Aorta (tissue), 5 donors: ENCODE measurements at places on chromosomes 4 and X. TPM values are rescaled to one million over a fixed set of nuclear protein-coding genes. Genes with fewer than 3 reads are reported as not detected.
A peak's percentile ranks its signal among the peaks of the same experiment; 100 is the strongest.

Gene XAGE1A
- not detected for total RNA-seq

Gene OPRPN
- not detected for total RNA-seq

Gene BRS3
- total RNA-seq = not detected

Gene NPY2R
- total RNA-seq = 0.09 TPM

Gene IL21
- not detected for total RNA-seq

Gene SMR3B
- not detected for total RNA-seq

Gene DDX53
- not detected for total RNA-seq

Gene SLC4A4
- 6.2 TPM for total RNA-seq

Gene MTNR1A
- total RNA-seq = not detected

DNA sequence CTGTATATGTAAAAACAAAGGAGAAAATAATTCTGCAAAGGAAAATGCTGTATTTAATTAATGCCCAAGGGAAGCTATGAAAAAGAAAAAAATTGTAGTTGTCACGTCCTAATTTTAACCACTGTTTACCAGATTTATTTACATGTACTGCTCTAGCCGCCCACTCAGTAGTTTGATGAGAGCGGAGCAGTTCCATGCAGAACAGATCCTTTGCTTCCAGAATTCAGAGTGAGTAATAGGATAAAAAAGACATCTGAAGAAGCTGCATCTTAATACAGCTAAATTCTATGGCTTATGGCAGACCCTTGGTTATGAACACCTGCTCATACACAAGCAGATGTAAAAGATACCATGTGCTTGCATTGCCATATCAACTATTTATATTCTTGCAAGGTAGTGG is 287.0 kb downstream of the GASK1B start:
- no peaks in the 10 kb centered on the region for H3K27me3 ChIP-seq
- no peaks in the 10 kb centered on the region for H3K36me3 ChIP-seq
- H3K4me1 ChIP-seq = no peaks in the 10 kb centered on the region
- H3K4me3 ChIP-seq = no peak overlapping the region
- H3K27ac ChIP-seq = no peak overlapping the region

GRCh38 chr4:2939383-2940243 is 23.6 kb downstream of the NOP14 start:
- no peaks in the 10 kb centered on the region for H3K4me1 ChIP-seq
- H3K27ac ChIP-seq = no peak overlapping the region
- no peaks in the 10 kb centered on the region for H3K27me3 ChIP-seq
- no peaks in the 10 kb centered on the region for H3K36me3 ChIP-seq

DNA sequence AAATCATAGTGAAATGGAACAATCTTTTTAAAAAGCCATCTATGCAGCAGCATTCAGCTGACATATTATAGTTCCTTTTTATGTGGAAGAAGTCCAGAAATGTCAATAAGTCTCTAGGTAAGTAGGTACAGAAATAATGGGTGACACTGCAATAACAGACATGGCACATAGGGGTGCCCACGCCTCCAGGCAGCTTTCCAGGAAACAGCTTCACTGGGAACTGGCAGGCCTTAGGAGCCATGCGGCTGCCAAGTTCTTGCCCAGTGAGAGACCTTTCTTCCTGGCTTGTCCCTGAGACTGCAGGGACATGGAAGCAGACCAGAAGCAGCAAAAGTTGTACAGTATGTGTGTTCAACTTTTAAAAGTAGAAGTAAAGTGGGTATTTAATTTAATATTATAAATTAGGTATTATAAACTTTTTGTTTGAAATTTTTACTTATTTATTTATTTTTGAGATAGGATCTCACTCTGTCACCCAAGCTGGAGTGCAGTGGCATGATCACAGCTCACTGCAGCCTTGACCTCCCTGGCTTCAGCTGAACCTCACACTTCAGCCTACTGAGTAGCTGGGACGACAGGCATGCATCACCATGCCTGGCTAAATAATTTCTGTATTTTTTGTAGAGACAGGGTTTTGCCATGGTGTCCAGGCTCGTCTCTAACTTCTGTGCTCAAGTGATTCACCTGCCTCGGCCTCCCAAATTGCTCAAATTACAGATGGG is 12.1 kb upstream of the ETNPPL start:
- no peak overlapping the region for H3K27ac ChIP-seq
- H3K27me3 ChIP-seq = no peaks in the 10 kb centered on the region
- no peaks in the 10 kb centered on the region for H3K36me3 ChIP-seq
- H3K4me1 ChIP-seq = no peaks in the 10 kb centered on the region

GRCh38 chr4:120692964-120693363 is 229.6 kb downstream of the PRDM5 start:
- DNase-seq = no peak
- no peaks in the 10 kb centered on the region for H3K36me3 ChIP-seq
- H3K27me3 ChIP-seq = no peaks in the 10 kb centered on the region

DNA sequence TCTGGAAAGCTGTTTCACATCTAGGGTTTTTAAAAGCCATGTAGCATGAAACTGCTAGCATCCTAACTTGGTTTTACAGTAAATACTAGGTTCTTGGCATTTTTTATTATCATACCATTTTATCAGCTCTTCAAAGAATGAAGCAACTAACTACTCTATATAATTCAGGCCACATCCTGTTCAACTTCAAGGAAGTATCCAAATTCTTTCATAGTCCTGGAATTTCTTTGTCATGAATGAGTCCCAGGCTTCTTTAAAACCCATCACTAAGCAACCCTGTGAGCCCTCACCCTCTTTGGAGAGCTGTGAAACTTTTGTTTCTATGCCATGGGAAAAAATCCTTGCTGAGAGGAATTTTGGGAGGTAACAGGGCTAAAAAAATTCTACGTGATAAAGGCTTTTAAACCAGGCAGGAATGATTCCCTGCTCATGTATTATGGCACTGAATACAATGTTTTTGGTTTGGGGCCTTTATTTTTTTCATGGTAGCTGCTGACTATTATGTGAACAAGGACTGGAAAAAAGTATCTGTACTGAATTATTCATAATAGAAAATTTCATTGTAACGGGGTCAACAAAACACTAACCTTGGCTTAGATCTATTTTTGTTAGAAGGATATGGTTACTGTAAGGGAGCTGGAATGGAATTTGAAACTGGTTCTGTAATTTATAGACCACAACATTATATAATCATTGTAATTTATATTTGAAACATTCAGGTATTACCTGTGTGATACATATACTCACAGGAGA is 164.9 kb downstream of the DCTD start:
- H3K27me3 ChIP-seq = no peaks in the 10 kb centered on the region
- no peak overlapping the region for H3K4me3 ChIP-seq
- no peaks in the 10 kb centered on the region for H3K4me1 ChIP-seq
- H3K27ac ChIP-seq = no peak overlapping the region
- H3K36me3 ChIP-seq = no peaks in the 10 kb centered on the region

DNA sequence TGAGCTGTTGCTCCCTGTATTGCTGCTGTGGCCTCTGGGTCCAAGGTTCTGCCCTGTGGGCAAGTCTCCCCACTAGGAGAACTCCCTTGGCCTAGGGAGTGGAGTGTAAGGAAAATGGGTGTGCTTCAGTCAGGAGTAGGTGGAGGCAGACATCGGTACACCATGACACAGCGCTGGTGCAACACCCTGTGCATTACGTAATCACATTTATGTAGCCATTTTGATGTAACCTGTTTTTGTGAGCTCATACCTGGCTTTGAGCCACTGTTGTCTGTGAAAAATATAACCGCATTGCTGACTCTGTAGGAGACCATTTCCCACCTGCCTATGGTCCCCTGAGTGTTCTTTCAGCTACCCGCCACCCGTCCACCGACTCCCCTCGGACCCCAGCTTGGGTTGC is 700.5 kb upstream of the AGA start:
- H3K4me1 ChIP-seq = no peaks in the 10 kb centered on the region
- no peak for DNase-seq
- no peaks in the 10 kb centered on the region for H3K27me3 ChIP-seq

GRCh38 chrX:11113731-11114130 is 2.6 kb downstream of the HCCS start:
- H3K36me3 ChIP-seq = no peaks in the 10 kb centered on the region
- H3K27me3 ChIP-seq = no peaks in the 10 kb centered on the region
- DNase-seq = no peak
- H3K27ac ChIP-seq = no peak overlapping the region
- no peaks in the 10 kb centered on the region for H3K4me1 ChIP-seq

- H3K36me3 ChIP-seq = no peaks in the 10 kb centered on the region
- H3K27me3 ChIP-seq = no peaks in the 10 kb centered on the region
- no peak overlapping the region for H3K4me3 ChIP-seq
- DNase-seq = no peak
These were observed 116.8 kb downstream of the KLHL4 start for GRCh38 chrX:87634361-87634760.

GRCh38 chr4:184453365-184454160 is 20.8 kb downstream of the IRF2 start:
- H3K4me3 ChIP-seq = no peak overlapping the region
- no peak for DNase-seq
- H3K36me3 ChIP-seq = no peaks in the 10 kb centered on the region
- peak overlapping the region; percentile 14 for H3K27ac ChIP-seq
- no peaks in the 10 kb centered on the region for H3K27me3 ChIP-seq

DNA sequence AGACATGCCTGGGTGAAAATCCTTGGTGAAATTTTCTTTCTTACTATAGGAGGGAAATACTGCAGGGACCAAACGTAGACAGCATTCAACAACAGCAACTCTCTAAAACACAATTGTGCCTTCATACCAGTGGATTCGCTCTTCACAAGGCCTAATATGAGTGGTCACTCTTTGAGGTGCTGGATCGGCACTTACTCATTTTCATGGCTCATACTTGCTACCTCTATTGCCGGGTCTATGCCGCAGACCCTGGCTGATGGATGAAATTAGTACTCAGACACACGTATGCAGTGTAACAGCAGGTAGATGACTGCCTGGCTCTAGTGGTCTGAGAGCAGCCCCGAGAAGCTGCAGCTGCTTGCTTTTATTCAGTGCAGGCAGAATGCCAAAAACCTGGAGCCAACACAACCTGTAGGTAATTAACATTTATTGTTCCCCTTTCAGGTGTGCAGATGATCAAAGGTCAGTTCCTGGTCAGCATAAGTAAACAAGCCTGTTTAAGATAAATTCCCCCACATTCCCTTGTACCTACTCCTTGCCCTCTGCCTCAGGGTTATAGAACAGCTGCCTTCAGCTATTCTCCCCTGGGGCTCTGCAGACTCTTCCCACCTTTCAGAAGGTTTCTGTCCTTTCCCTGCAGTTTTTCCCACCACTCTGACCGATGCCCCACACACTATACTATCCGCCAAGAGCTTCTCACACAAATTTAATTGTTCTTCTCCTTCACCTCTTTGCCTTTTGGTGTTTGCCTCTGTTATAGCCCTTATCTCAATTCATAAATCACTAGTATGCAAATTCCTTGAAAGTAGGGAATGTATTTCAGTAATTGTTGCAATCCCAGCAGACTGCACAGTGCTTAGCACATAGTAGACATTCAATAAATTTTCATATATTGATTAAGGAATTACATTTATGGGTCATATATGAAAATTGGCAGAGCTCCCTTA is 210.0 kb downstream of the SPANXN3 start:
- no peak overlapping the region for H3K4me3 ChIP-seq
- H3K36me3 ChIP-seq = no peaks in the 10 kb centered on the region
- no peaks in the 10 kb centered on the region for H3K4me1 ChIP-seq
- no peak overlapping the region for H3K27ac ChIP-seq
- no peaks in the 10 kb centered on the region for H3K27me3 ChIP-seq
- no peak for DNase-seq

- H3K27me3 ChIP-seq = no peaks in the 10 kb centered on the region
- DNase-seq = no peak
- no peak overlapping the region for H3K4me3 ChIP-seq
- no peaks in the 10 kb centered on the region for H3K4me1 ChIP-seq
- no peaks in the 10 kb centered on the region for H3K36me3 ChIP-seq
These were observed 113.5 kb downstream of the PRKX start for GRCh38 chrX:3599802-3600430.

DNA sequence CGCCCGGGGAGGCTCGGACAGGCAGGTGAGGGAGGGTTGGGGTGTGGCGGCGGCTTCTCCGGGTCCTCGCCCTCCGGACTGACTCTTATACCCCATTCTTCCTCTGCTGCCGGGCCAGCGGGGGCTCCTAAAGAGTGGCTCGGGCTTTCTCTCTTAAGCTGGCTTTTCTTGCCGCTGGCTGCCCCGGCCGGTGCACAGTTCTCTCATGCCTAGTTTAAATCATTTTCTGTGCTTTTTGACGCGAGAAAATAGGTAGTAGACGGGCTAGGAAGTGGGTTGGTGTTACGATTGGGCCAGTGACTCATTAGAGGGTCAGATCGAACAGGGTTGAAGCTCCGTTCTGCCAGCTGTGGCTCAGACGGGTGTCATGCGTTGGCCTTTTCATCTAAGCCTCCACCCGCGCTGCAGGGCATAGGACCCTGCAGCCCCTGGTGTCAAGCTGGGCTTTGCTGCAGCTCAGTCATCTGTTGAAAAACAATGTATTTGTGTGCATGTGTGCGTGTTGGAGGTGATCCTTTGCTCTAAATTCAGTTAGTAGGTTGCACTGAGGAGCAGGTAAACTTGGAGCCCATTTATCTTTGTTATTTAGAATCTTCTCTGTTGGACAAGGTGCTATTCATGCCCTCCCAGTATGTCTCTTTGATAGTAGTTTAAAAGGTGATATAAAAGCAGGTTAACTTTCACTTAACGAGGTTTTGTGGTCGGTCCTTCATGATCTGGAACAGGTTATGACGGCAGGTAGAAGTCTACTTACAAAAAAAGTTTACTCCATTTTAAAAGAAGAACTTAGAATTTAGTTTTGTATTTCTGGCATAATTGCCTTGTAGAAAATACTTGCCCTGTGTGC is 802 bp downstream of the BMP2K start:
- H3K27ac ChIP-seq = no peak overlapping the region
- peak overlapping the region; percentile 97 for H3K4me3 ChIP-seq
- H3K36me3 ChIP-seq = no peaks in the 10 kb centered on the region

- H3K27me3 ChIP-seq = no peaks in the 10 kb centered on the region
- H3K4me1 ChIP-seq = no peaks in the 10 kb centered on the region
- no peaks in the 10 kb centered on the region for H3K36me3 ChIP-seq
- H3K27ac ChIP-seq = no peak overlapping the region
These were observed 104.8 kb upstream of the CASK start for GRCh38 chrX:42028109-42028508.

GRCh38 chr4:107018344-107018735 is 17.8 kb downstream of the DKK2 start:
- no peak overlapping the region for H3K27ac ChIP-seq
- no peak for DNase-seq
- no peaks in the 10 kb centered on the region for H3K36me3 ChIP-seq
- no peaks in the 10 kb centered on the region for H3K4me1 ChIP-seq
- H3K4me3 ChIP-seq = no peak overlapping the region
- no peaks in the 10 kb centered on the region for H3K27me3 ChIP-seq

GRCh38 chr4:83440899-83441298 is 14.7 kb downstream of the HELQ start:
- no peaks in the 10 kb centered on the region for H3K27me3 ChIP-seq
- no peak for DNase-seq
- no peaks in the 10 kb centered on the region for H3K36me3 ChIP-seq
- H3K4me1 ChIP-seq = no peaks in the 10 kb centered on the region
- H3K27ac ChIP-seq = no peak overlapping the region

- DNase-seq = no peak
- peaks cover 10% of the 10 kb centered on the region for H3K4me1 ChIP-seq
- no peak overlapping the region for H3K4me3 ChIP-seq
- H3K27ac ChIP-seq = no peak overlapping the region
- H3K36me3 ChIP-seq = no peaks in the 10 kb centered on the region
These were observed 154.2 kb upstream of the HAND2 start for GRCh38 chr4:173684223-173684622.

- no peaks in the 10 kb centered on the region for H3K4me1 ChIP-seq
- no peaks in the 10 kb centered on the region for H3K36me3 ChIP-seq
These were observed 623.8 kb downstream of the EPHA5 start for GRCh38 chr4:65046192-65047133.

- no peak overlapping the region for H3K27ac ChIP-seq
- no peak for DNase-seq
- no peak overlapping the region for H3K4me3 ChIP-seq
- H3K27me3 ChIP-seq = no peaks in the 10 kb centered on the region
- no peaks in the 10 kb centered on the region for H3K4me1 ChIP-seq
- H3K36me3 ChIP-seq = no peaks in the 10 kb centered on the region
These were observed 368.0 kb downstream of the CCSER1 start for GRCh38 chr4:90495211-90495610.
